MG63 (cell line): ENCODE measurements at places on chromosomes 4 and X. TPM values are rescaled to one million over a fixed set of nuclear protein-coding genes. Genes with fewer than 3 reads are reported as not detected.

The DCAF12L1 gene
- total RNA-seq, result not detected in 2 replicates

The RNF175 gene
- 0.59 TPM in 1 of 2 replicates, not detected in the other for total RNA-seq

The TIGD4 gene
- total RNA-seq, result 0.07 and 0.15 TPM in 2 replicates

The CTSO gene
- 0.63 and 1.8 TPM in 2 replicates for total RNA-seq

The MAGEC2 gene
- total RNA-seq, result not detected in 2 replicates

The TEX13D gene
- total RNA-seq, result not detected in 2 replicates

The RTL3 gene
- total RNA-seq, result 1.7 TPM in 1 of 2 replicates, not detected in the other

The TMPRSS11F gene
- not detected in 2 replicates for total RNA-seq

The IL3RA gene
- total RNA-seq, result not detected in 2 replicates

The DCLK2 gene
- total RNA-seq, result 1.4 and 3.1 TPM in 2 replicates

The SPON2 gene
- 26.0 and 43.1 TPM in 2 replicates for total RNA-seq

The MAGEA12 gene
- not detected in 2 replicates for total RNA-seq

The IGBP1 gene
- 55.2 and 59.5 TPM in 2 replicates for total RNA-seq

The GLRA2 gene
- total RNA-seq, result not detected in 2 replicates

The GPR143 gene
- total RNA-seq, result not detected in 2 replicates

The PRDM5 gene
- total RNA-seq, result 5.1 and 12.3 TPM in 2 replicates

The GSTCD gene
- total RNA-seq, result 10.4 and 10.9 TPM in 2 replicates

The SYAP1 gene
- total RNA-seq, result 26.6 and 34.1 TPM in 2 replicates

The PASD1 gene
- not detected in 2 replicates for total RNA-seq
